ENCODE measurements at places on chromosomes 13 and 19.
A peak's percentile ranks its signal among the peaks of the same experiment; 100 is the strongest.

DNA sequence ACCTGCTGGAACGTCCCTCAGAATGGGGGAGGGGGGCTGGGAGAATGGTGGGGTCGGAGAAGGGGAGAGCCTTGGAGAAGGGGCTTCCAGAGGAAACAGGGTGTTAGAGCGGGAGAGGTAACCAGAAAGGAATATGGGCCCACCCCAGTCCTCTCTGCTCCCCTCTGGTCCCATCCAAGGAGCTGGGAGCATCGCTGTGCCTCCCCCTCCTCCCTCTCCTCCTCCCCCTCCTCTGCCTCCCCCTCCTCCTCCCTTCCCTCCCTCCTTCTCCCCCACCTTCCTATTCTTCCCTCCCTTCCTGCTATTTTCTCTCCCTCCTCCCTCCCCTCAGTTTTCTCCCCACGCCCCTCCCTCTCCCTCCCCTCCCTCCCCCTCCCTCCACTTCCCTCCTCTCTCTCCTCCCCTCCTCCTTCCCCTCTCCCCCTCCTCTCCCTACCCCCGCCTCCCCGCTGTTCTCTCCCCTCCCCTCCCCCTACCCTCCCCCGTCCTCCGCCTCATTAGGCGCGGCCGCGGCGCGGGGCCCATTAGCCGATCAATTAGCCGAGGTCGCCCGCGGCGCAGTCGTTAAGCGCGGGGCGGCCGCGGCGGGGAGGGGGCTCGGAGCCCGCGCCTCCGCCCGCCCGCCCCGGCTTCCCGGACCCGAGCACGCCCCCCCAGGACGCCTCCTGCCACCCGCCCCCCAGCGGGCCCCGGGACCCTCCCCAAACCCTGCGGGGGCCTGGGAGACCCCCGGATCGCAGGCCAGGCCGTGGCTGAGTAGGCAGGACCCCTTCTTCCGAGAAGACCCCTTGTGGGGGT lies 15.4 kb downstream of the TLE5 start:
- DNase-seq, result peak; percentile 77

- DNase-seq, result no peak
These were observed 22.5 kb upstream of the VSTM2B start for GRCh38 chr19:29503140-29503758.

- no peak for DNase-seq
These were observed 55.4 kb upstream of the ATP12A start for GRCh38 chr13:24624801-24625231.

DNA sequence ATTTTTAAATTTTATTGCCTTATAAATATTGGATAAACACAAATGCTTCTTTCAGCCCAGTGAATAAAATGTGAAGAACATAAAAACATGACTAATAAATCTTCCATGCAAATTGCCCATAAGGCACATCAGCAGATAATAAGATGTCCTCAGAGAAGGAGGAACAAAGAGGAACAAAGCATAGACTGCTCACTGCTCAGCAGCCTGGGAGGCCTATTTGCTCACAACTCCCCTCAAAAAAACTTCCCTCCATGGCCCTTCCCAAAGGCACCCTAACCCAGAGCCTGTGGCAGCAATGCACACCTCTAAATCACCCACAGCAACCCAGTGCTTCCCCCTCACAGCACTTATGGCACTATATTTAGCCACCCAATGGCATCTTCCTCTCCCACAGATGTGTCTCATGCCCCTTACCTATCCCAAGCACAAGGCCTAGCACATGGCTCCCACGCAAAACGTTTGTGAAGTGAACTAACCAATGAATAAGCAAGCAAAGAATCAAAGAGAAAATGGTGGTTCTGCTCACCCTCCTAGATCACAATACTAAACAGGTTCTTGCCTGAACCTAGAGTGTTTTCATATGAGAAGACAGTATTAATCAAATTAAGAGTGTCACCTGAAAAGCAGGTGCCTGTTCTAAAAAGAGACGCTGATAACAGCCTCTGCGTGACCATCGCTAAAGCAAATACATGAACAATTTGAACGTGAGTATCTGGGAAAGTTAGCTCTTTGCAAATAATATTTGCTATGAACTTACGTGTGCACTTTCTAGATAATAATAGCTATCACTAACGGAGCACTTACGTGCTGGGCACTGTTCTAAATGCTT lies 96.9 kb downstream of the TBC1D4 start:
- no peak for DNase-seq

DNA sequence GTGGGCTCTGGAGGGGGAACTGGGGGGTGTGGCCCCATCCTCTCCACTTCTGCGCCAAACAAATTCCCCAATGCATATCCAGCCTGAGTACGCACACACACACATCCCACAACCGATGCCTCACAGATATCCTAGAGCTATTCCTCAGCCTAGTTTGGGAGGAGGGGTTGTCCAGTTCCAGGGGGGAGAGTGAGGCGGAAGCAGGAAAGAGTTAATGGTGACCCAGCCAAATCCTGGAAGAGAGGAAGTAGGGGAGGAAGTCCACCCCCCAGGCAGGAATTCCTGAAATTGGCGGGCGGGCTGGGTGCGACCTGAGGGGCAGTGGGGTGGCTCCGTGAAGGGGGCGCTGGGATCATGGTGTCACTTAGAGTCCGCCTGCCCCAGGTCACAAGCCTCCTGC lies 897 bp downstream of the GPR4 start:
- DNase-seq, result no peak

GRCh38 chr19:14556662-14557188 lies 15.1 kb downstream of the NDUFB7 start:
- peak; percentile 94 for DNase-seq

DNA sequence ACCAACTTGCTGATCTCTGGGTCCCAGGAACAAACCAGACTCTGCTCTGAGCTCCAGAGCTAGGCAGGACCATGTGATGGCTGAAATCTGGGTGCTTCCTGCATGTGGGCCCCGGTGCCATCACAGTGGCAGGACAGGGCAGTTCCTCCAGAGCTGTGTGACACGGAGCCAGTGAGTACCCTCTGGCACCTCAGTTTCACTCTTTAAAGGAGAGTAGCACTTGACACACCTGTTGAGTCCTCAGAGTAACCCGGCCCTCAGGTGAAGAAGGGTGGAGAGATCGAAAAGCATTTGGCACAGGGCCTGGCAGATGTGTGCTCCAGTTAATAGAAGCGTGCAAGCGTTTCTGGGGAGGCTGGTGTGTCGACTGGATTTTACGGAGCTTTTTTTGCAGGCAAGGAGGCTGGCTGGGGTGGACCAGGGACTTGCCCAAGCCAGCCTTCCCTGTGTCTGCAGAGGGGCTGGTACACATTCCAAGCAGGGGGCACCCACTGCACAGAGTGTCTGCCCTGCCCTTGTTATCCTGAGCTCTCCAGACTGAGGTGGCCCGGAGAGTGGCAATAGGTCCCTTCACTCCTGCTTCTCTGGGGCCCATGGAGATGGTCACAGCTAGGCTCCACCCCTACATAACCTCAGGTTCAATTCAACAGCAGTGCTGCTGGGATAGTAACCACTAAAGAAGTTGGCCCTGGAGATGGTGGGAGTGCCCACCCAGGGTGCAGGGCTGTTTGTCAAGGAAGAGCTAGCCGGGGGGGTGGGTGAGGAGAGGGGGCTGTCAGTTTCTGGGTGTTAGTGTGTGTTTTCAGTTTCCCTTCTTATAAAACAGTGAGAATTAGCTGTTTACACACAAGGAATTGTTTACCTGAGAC lies 8.3 kb downstream of the RPS19 start:
- no peak for DNase-seq

DNA sequence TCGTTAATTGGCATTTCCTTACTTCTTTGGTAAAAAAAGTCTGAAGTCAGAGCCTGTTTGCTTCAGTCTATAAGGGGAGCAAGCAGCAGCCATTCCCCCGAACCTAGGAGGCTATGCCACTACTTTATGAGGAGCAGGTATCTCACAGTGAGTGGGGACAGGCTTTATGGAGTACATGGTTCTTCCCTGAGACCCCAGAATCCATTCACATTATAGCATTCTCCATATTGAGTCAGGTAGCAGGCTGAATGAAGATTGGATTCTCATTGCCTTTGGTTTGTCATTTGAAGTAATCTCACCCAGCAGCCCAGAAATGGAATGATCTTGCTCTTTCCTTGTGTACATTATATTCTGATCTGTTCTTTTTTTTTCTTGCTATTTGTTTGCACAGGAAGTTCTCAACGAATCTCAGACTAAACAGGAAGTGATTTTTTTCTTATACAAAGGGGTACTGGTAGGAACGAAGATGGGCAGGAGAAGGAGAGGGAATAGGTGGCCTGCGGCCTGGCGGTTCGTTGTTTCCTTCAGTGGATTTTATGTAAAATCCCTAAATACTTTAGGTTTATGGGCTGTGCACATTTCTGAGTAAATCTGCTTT lies 74.4 kb downstream of the ARHGAP35 start:
- no peak for DNase-seq

- DNase-seq, result no peak
These were observed 84.8 kb downstream of the SLC7A1 start for GRCh38 chr13:29510651-29511084.

- peak; percentile 72 for DNase-seq
These were observed 186.2 kb downstream of the USP12 start for GRCh38 chr13:26985285-26985878.

DNA sequence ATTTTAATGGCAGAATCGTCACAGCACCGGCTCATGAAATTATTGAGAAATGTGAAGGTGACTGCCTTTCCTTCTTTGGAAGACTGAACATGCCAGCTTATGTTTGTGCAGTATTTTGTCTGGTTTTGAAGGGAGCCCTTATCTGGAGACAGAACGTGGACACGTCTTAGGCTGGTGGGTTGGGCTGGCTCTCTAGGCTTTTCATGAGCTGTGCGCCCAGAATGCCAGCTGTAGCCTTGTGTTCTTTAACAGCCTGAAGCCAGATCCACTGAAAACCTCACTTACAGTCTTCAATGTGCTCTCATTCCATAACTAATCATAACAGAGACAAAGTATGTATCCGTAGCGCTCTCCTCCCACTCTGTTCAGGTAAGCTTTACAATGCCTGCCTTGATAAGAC lies 184.4 kb upstream of the HTR2A start:
- no peak for DNase-seq

- no peak for DNase-seq
These were observed 54.1 kb upstream of the SLITRK6 start for GRCh38 chr13:85853161-85853894.

DNA sequence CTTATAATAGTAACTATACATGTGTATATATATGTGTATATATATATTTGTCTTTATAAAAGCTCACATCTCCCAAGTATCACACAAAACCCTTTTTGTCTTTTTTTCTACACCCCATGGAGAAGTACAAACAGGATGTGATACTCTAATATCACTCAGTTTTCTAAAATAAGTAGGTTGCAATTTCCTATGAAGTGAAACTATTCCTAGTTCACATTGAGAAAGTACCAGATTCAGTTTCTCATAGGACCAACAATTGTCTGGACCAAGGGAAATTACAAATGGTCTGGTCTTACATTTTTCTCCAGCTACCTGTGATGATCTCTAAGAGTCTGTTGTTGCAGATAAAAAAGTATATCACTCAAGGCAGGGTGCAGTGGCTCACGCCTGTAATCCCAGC lies 17.9 kb upstream of the LILRB1 start:
- no peak for DNase-seq

GRCh38 chr19:39518975-39519374 lies 4.0 kb downstream of the SELENOV start:
- no peak for DNase-seq

DNA sequence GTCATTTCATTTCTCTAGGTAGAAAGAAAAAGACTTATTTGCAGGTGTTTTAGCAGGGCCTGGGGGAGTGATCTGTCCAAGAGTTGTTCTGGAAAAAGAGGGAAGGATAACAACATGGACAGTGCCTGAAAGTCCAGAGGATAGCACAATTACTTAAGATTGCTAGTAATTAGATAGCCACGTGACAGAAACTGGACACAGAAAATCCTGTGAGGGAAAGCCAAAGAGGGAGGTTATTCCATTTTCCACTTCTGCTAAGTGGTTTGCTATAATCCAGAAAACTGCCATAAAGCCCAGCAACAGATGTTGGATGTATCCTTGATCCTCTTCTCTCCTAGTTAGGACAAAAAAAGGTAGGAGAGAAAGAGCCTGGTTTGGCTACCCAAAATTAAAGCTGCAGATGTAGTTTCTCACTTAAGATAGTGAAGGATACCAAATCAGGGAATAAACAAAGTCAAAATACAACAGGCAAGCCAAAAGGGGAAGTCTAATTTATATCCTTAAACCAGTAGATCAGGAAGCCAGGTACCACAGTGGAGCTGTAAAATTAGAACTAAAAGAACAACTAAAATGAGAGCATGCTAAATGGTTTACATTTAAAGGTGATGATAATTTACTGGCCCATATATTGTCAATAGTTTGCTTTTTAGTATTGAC lies 140.2 kb downstream of the VWA8 start:
- no peak for DNase-seq

DNA sequence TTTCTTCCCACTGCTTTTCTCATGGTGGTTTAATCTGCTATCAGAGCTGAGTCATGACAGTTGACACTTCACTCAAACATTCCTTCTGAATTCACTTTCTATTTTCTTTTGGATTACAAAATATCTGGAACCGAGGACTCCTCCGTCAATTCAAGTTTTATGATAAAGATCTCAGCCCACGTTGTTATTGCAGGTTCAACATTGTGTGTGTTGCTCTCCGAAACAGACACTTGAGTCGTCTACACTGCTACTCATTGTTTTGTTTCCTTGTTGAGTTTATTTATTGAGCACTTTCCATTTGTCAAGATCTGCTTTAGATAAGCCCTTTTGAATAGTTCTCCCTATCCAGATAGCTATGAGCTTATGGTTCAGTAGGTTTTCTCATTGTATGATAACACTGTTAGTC lies 636.1 kb upstream of the GPC6 start:
- DNase-seq, result no peak

DNA sequence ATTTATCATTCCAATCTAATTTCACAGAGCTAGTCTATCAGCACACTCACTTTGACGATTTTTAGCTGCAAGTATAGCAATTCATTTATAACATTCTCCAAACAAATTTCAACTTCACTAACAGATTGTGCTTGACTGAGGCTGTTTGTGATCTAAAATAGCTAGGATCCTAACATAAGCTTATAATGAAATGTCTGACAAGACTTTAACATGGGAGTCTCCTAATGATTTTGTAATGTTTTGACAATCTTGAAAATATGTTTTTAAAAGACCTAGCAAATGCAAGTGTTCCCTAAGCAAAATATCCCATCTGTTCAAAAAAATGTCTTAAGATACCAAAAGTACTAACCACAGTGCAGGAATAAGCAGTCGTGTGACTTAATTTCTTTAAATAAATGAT lies 889.5 kb upstream of the SPRY2 start:
- no peak for DNase-seq

DNA sequence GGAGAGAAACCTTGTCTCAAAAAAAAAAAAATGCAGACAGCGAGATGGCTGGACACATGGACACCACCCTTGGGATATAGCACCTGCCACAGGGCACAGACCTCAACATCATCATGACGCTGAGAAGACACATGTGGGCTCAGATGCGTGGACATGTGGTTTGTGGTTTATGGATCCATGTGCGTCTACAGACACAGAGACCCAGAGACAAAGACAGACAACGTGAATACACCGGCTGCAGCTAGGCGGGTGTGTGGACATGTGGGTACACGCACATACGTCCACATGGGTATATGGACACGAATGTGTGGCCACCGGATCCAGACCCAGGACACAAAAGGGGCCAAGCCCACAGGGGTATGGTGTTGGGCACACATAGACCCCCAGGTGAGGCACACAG lies 1.3 kb downstream of the TNFSF14 start:
- DNase-seq, result no peak

Measured in SK-N-SH (cell line).